ENCODE measurements at places on chromosomes 6 and 20.

DNA sequence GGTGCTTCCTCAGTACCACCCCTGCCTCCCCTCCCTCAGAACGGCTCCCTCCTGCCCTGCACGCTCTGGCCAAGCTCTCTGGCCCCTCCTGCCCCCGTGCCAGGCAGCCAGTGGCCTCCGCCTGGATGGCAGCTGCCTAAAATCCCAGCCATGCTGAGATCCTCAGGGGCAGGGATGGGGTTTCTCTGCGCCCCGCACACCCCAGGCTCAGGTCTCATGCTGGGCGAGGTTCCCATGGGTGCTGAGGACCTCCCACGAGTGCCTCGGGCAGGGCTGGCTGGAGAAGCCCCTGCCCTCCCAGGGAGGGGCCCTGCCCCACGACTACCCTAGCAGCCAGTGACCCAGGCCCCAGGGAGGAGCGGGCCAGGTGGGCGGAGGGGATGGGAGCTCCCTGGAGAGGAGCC, 2.7 kb downstream of the PTK6 start:
- no peak for DNase-seq

GRCh38 chr6:26330859-26331217, 34.2 kb upstream of the BTN3A2 start:
- no peak for DNase-seq

- no peak for DNase-seq
These were observed 2.4 kb downstream of the EDEM2 start for GRCh38 chr20:35144694-35145093.

GRCh38 chr6:116104636-116105035, 4.0 kb downstream of the NT5DC1 start:
- no peak for DNase-seq

DNA sequence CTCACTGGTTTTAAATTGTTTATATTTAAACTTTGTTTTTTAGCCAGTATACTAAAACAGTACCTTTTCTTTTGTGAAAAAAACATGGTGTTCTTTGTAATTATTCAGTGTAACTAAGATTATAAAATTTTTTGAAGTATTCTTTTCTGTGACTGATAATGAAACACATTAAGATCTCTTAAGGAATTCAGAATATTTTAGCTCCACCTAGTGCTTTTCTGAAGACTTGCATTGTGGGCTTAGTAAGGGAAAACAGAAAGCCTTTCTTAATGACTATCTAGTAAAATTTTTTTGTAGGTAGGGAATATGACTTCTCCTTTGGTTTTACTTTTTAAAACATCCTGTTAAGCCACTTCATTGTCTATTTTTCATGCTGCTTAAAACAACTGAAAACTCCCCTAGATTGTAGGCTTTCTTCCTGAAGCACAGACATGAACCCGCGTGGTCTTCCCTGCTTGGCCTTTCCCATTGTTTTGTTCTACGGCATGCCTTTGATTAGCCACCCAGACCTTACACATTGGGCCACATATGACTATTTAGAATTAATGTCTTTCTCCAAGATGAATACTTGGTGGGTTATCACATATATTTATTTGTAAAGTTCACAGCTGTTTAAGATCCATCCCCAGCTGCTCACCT, 72.1 kb downstream of the AFDN start:
- no peak for DNase-seq

GRCh38 chr6:11917951-11918738, 94.0 kb upstream of the HIVEP1 start:
- no peak for DNase-seq

- peak; percentile 14 for DNase-seq
These were observed 506.6 kb upstream of the MAN1A1 start for GRCh38 chr6:119856136-119856535.

DNA sequence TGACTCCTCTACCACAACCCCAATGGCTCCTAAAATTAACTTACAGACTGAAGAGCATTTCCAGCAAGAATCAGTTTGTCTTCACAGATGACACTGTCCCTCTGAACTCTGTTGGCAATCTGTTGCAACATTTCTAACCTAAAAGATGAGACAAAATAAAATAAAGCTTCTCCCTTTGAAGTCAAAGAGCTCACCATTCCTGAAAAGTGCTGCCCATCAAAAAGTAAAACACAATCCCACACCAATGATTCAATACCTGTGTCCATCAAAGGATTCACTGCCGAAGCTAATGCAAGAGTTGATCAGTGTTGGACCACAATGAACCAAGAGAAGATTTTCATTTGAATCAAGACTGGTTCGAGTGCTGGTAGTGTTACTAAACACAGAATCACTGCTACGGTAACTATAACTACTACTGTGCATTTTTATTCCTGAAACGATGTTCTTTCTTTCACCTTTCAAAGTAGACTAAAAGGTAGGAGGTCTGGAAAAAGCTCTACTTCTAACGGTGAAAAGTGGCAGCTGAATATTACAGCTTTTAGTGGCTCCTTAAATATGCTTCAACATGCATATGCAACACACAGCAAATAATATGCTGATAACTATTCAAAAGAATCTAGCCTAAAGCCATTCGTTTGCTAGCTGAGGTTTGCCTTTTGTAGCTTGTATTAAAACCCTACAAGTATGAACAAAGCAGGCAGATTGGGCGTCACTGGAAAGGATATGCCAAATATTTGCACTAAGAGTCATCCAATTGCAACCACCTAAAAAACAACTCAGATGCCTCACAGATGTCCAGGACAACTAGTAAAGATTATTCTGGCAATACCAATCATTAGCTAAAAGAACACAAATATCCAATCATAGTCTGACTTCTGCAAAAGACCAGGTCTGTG, at the start of gene DST:
Gene DST, minus strand, starts transcription at position 524 of the 896 bp plus-strand sequence.
- no peak for DNase-seq

GRCh38 chr20:52859156-52859876, 112.8 kb upstream of the TSHZ2 start:
- no peak for DNase-seq

DNA sequence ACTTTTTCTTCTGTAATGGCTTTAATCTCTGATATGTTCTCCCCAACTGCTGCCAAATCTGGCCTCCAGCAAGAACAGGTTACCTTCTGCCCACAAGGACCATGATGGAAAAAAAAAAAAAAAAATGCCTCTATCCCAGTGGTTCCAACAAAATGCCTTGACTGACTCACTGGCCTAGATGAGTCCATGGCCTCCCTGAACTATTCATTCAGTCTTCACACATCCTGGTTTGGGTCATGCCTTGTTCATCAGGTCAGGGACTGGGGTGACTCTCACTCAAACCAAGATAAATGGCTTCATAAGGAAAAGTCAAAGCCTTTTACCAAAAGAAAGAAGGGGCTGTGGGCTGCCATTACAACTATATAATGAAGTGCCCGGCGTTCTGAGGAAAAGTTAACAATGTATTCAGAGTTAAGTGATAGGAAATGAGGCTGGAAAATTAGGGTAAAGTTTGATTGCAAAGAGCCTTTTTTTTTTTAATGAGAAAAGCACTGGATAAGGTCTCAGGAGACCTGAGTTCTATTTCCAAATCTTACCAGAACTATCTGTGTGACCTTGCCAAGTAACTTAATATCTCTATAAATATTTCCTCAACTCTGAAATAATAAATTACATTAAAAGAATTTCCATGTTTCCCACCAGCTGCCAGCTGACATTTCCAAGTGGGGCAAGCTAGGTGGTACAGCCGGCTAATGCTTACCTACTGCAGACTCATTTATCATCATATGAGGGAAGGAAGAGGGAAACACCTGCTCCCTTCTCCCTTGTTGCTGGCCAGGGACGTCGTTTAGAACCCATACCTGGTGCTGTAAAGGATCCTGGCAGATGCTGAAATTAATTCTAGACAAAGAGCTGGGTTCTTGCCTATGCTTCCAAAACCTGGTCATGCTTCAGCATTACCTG, 380.0 kb upstream of the MARCKS start:
- no peak for DNase-seq

DNA sequence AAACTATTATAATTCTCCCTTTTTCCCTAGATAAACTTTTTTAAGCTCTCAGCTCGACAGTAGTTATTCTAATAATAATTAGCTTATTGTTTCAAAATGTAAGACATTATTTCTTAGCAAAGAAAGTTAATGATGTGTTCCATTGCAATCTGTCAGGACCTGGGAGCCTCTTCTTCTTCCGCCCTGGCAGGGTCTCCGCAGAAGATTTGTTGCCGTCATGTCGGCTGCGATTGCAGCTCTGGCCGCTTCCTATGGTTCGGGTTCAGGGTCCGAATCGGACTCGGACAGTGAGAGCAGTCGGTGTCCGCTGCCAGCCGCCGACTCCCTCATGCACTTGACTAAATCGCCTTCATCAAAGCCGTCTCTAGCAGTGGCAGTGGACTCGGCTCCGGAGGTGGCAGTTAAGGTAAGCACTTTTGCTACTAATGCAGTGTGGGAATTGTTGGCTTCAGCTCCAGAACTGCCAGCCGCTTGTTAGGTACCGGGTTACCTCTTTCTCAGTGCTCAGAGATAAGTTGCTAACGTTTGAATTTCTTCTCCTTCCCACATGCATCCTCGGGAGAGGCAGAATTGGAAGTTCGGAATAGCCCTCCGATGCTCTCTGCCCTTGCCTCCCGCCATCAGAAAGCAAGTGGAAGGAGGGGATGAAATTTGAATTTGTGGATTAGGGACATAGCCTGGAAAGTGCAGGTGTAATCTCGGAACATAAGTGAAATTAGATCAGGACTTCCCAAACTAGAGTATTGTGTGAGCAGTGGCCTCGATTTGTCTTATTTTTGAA, at the start of gene CDC40:
Gene CDC40, plus strand, starts transcription at position 200 of the 781 bp plus-strand sequence. Its CDS starts 18 bp downstream, at position 218.
- peak; percentile 48 for DNase-seq

DNA sequence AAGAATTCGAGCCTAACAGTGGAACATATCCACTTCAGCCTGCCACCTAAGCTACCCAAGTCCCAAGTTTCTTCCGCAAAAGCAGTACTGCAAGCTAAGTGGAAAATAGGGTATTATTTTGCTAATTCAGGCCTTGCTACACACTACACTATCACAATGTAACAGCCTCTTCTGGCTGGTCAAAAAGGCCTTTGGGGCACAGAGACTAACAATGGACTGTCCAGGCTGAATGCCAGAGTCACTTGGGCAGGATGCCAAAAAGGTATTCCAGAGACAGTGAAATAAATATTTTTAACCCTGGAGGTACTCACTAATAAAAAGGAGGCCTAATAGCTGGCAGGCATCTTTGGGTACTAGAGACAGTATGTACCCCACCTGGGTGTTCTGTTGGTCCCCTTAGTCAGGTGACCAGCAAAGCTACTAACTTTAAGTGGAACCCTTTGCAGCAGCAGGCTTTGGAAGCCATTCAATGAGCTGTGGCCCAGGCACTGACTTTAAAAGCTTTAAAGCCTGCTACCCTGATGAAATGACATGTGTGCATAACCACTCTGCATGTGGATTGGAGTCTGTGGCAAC, 692.1 kb downstream of the HTR1B start:
- no peak for DNase-seq

GRCh38 chr6:1619673-1620503, 10.2 kb downstream of the FOXC1 start:
- no peak for DNase-seq

- no peak for DNase-seq
These were observed 334.8 kb downstream of the NRN1 start for GRCh38 chr6:5671601-5672559.

DNA sequence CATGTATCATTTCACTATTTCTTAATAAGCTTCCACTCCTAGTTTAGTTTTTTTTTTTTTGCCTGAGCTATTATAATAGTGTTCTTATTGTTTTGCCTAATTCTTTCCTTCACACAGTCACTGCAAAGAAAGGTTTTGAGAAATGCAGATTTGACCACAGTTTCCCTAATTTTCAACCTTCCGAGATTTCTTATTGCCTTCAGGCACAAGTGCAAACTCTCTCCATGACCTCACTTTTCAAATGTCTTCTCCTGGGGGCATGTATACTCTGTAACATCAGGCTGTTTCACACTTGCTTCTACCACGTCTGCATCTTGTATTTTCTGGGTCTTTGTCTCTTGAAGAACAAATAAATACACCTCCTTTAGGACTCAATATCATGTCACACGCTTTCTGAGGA, 339.0 kb upstream of the CITED2 start:
- no peak for DNase-seq

DNA sequence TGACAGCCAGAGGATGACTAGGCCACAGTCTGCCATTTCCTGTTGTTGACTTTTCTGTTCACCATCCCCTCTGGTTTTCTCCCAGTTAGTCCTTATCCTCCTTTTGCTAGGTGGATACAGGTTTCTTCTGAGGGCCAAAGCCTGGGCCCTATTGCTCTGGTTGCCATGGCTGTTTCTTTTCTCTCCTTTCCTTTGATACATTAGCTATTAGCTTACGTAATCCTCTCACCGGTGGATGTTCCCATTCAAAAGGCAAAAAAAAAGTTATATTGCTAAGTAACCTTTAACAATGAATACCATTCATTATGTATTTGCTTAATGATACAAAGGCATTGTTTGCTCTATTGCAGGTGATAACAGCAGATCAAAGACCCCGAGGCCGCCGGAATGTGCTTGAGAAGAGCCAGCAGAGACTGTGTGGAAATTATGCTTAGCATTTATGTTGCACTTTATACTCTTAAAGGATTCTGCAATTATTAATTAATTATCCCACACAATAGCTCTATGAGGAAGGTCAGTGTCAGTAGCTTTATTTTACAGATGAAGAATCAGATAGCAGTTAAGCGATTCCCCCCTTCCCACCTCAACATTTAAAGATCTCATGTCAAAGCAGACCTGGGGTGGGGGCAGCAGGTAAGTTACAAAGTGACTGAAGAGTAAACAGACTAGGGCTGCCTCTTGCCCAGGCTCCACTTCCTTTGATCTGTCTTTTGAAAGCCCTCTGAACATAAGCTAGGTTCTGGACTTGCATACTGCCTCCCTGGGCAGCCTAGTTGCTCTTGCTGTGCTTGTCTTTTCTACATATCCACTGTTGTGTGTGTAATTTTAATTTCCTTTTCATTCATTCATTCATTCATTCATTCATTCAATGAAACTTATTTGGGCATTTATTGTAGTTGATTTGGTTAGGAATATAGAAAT, 14.5 kb upstream of the TFB1M start:
- no peak for DNase-seq

GRCh38 chr20:44133424-44133823, 53.6 kb downstream of the JPH2 start:
- no peak for DNase-seq

GRCh38 chr6:137370871-137371633, 123.1 kb downstream of the OLIG3 start:
- no peak for DNase-seq

GRCh38 chr20:17442588-17442987, 88.6 kb downstream of the BFSP1 start:
- no peak for DNase-seq

- no peak for DNase-seq
These were observed 39.7 kb downstream of the TGM2 start for GRCh38 chr20:38125157-38126056.

All from activated CD8-positive, alpha-beta memory T cell treated with anti-CD3 and anti-CD28 coated beads, Interleukin-2, amount 50 U/mL, for 4 hours (primary cell).